Astrocyte of the spinal cord (primary cell): ENCODE measurements at places on chromosomes 1 and 21.
A peak's percentile ranks its signal among the peaks of the same experiment; 100 is the strongest.

DNA sequence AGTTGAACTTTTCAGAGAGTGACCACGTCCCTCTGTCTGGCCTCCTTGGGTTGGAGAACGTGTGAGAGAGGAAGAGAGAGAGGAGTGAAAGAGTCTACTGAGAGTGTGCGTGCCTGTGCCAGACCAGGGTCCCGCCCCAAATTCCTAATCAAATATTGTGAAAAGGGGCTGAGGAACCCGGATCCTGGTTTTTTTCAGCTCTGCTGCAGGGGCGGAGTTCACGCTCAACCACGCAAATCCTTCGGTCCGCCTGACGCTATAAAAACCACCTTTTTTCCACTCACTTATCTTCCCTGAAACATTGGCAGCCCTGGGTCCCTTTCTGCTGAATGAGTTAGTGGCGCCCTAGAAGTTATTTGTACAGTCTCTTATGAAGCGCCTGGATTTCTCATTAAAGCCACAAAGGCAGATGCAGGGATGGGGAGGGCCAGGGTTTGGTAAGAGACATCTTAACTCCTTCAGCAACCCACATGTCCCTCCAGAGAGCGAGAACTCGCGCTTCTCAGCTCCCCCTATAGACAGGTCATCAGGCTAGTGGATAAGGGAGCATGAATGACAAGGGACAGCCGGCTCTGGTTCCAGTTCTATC lies at the start of gene FMOD:
FMOD (minus strand) TSS at position 86 of the 589 bp plus-strand sequence. CDS start 2,852 bp downstream, outside the sequence.
- no peak for DNase-seq

- no peak for DNase-seq
Observed at GRCh38 chr1:240401731-240402130, 210.2 kb downstream of the GREM2 start.

DNA sequence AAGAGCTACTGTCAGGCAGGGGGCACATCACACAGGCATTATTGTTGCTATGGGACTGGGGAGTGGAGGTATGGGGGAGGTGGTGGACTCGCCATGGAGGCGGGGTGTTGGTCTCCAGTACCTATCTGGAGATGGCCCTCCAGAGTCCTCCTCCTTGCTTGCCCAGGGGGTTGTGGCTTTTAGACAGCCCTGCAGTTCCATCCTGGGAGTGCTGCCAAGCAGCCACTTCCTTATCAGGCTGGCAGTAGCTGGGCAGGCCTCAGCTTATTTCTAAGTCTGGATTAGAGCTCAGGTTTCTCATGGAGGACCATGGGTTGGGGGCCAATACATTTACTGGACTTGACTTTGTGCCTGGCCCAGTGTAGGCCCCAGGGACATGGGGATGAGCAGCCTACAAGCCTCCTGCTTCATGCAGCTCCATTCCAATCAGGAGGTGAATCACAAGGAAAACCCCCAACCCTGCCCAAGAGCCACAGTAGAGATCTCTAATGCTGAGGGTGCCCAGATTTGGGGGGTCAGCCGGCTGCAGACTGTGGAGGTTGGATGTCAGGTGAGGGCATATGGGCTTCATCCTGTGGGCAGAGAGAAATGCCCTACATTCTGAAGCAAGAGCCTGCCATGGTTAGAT lies 210.7 kb upstream of the EDN2 start:
- DNase-seq, result no peak

DNA sequence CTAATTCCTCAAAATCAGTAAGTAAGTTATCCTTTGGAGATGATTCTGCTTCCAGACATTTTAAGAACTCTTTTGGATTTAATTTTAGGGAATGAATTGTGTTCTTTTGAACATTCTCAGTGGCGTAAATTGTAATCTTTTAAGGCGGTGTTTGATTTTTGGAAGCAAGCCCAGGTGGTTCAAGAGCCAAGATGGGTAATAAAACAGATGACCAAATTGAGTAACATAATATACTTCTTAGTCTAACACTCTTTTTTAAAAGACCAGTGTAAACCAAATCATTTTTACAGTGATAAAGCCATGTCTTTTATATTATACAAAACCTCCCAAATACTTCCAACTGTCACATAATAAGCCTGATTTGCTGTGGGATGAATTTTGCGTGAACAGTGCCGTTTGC lies 133.8 kb downstream of the LRRC40 start:
- peak; percentile 74 for DNase-seq

DNA sequence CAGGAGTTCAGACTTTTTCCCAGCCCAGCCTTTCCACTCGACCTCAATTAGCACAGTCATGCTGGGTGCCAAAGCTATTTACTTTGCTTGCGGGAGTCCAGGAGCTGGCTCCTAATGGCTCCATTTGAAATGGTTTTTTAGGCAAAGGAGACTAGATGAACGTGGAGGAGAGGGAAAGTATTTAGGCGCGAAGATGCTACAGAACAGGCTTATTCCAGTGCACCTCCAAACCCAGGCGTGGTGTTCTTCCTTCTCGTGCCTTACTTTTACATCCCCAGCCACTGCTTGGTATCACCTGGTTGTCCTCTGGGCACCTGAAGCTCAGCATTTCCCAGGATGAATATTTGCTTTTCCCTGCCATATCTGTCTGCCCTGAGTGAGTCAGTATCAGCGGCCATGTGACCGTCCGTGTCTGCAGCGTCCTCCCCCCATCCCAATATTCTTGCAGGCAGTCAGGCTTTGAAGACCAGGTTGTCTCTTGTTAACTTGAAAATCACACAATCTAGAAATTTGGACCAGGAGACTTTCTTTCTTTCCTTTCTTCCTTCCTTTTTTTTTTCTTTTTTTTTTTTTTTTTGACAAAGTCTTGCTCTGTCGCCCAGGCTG lies 198.5 kb downstream of the DYRK1A start:
- DNase-seq, result peak; percentile 24

DNA sequence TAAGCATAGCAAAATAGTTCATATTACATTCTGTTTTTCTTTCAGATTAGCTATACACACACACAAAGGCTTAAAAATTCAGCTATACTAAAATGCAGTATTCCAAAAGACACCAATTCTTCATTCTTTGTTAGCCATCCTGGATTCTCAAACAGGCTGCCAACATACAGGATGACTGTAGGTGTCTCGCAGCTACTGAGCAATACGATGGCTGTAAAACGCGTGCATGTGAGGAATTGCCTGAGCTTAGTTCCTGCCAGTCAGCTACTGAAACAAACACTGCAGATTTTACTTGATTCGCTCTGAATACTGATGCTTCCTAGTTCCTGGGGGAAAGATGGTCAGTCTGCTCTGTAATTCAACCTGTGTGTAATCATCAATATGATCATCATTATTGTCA lies 24.7 kb upstream of the HMGN1 start:
- peak; percentile 38 for DNase-seq

DNA sequence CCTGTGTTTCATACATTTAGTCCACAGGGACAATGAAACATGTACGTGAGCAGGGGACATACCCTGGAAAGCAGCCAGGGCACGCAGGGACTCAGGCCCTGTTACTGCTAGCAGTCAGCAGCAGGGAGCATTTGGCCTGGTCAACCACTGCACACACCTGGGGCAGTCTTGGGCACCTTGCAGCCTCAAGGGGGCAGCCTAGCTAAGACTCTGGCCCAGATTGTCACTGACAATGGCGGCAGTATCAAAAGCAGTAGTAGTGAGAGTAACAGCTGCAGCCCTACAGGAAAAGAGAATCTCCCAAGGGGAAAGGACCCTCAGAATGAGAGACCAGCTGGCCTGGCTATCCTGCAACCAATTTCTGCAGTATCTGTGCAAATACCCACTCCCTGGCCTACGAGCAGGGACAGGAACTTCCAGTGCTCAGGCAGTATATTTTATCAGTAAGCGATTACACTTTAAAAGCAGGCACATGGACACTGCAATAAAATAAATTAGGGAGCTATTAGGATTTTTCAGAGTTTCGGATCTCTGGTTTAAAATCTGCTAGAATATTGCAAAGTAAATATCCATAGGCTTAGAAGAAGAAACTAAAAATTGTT lies 475.6 kb downstream of the LTN1 start:
- DNase-seq, result peak; percentile 55

- no peak for DNase-seq
Observed at GRCh38 chr1:111880881-111881837, 108.3 kb downstream of the KCND3 start.

DNA sequence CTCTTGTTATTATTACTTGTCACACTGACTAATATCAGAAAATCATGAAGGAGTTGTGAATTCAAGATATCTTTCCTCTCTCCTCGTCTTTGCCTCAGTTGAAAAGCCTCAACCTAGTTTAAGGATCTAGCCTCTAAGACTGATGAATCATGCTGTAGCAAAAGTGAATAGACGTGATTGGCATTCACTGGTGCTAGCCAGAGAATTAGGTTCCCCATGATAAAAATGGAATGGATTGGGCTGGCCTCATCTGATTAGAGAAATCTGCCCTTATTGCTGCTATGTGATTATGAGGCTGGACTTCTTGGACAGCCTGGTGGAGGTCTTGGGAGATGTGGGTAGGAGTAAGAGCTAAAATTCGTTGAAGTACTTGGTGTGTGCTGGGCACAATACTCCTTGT lies 208.2 kb downstream of the BACH1 start:
- DNase-seq, result no peak

DNA sequence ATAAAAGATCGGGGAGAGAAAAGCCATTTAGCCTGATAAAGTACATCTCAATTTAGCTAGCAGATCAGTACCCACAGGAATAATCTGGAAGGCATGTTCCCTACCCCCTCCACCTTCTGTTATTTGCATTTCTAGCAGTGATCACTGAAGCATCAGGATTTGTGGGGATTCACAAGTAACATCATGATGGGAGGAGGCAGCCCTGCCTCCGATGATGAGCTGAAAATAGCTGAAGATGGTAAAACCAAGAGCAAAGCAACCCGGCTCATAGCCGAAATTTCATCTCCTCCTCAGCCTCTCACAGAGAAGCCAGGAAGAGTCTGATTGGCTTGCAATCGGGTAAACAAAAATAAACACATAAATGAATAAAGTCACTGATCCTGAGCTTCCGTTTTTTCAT lies 2.4 kb downstream of the CCSAP start:
- no peak for DNase-seq

DNA sequence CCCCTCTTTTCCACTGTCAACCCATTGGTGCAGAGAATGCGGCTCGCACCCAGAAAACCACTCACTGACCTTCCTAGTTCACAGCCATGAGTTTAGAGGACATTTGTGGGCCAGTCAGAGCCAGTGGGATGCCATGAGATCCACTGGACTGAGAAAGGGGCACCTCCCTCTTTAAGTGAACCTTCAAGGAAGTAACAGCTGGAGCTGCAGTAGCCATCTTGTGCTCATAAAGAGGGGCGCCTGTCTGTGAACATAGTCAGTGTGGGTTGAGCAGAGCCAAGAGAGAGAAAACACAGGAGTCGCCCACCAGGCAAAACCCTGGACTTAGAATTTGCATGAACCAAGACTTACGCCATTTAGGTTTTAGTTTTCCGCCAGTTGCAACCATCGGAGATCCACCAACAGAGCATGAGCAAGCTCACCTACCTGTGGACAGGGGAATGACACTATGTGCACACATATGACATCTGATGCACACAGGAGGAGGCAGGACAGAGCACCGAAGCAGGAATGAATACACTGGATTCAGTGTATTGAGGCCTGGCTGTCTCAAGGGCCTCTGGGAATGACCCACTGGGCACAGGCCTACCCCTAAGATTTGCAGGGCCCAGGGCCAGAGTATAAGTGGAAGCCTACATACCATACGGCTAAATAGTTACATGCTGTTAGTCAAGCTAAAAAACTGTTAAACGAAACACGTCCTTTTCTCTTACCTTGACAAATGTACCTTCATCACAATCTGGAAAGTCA lies 151.6 kb downstream of the GRIK3 start:
- DNase-seq, result no peak

GRCh38 chr1:68269637-68270430 lies 37.5 kb upstream of the WLS start:
- peak; percentile 35 for DNase-seq

GRCh38 chr1:186738926-186739325 lies 58.7 kb upstream of the PTGS2 start:
- DNase-seq, result no peak

DNA sequence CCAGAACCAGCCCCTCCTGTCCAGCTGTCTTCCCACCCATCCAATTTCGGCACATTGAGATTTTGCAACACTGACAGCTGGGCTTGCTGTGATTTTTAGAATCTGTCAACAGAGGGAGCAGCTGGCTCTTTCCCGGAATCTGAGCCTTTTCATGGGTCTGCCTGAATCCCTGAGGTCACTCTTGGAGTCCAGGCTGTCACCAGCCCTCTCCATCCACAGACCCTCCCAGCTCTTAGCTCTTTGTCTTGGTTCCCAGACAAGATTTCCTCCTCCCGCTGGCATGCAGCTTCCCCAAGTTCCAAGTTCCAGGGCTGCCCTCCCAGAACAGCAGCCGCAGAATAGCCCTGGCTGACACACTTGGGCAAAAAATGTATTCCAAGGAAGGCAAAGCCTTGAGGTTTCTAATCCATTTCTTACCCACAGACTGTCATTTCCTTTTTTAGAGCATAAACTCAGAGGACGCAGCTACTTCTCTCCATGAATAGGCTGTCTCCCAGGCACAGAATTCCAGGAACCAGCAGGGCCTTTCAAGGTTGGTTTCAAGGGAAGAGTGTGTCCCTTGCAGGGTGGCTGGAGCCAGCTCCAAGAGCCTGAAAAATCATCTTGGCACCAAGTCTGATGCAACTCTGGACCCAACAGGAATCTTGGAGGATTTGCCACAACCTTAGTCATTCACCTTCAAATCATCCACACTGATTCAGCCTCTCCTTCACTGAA lies 7.1 kb upstream of the TMEM61 start:
- peak; percentile 28 for DNase-seq

GRCh38 chr1:44881011-44881632 lies 38.1 kb upstream of the PTCH2 start:
- DNase-seq, result peak; percentile 89

GRCh38 chr1:247656221-247656875 lies 23.2 kb downstream of the OR13G1 start:
- DNase-seq, result no peak

- no peak for DNase-seq
Observed at GRCh38 chr1:209094384-209094783, 489.1 kb upstream of the CAMK1G start.

DNA sequence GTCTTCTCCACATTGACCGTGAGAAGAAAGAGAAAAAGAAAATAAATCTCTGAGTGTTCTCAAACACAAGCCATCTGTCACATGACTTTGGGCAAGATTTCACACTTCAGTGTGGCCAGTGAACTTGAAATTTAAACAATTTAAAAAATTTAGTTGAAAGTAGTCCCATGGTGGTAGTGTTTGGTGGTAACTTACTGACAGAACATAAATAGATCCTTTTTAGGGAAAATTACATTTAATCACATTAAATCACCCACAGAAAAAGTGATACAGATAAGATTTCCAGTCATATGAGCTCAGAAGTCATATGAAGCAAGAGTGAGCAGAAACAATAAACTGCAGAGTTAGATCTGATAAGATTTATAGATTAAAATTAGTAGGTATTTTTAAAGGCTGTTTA lies 31.9 kb upstream of the SGIP1 start:
- DNase-seq, result no peak

DNA sequence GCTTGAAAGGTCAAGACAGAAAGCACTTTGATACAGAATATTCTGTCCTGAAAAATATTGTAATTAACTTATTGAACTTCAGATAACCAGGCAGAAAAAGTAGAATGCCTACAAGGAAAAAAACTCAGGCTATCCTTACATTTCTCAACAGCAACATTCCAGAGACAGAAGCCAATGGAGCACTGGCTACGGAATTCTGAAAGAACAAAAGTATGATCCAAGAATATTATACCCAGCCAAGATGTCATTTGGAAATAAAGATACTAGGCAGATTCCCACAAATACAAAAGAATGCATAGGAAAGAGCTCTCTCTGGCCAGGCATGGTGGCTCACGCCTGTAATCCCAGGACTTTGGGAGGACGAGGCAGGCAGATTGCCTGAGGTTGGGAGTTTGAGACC lies 5.8 kb upstream of the PPT1 start:
- no peak for DNase-seq

- peak; percentile 69 for DNase-seq
Observed at GRCh38 chr1:232726048-232726779, 79.0 kb upstream of the MAP10 start.
